NCI-H1417 treated with DMSO at 0.1 percent for 48 hours (cell line): ENCODE measurements at places on chromosomes 6 and 20.

- DNase-seq, result no peak
Observed at GRCh38 chr6:39037082-39037508, 11.5 kb upstream of the GLP1R start.

- peak; percentile 70 for DNase-seq
Observed at GRCh38 chr6:113854531-113855499, 2.3 kb upstream of the MARCKS start.

DNA sequence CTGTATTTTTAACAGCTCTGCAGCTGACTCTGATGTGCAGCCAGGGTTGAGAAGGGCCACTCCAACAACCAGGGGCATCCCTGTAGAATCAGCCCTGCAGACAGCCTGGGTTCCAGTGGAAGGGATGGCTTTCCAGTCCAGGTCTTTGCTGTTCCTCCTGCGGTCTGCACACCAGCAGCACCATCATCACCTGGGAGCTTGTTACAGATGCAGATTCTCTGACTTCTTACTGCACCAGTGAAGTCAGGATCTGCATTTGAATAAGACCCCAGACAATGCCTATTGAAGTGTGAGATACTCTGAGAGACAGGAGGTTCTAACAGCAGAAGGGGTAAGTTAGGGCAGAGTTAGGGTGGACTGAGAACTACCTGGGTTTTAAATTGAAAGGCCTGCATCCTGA is 151.3 kb downstream of the F13A1 start:
- DNase-seq, result no peak

- DNase-seq, result no peak
Observed at GRCh38 chr6:143429970-143430369, 20.5 kb downstream of the ADAT2 start.

DNA sequence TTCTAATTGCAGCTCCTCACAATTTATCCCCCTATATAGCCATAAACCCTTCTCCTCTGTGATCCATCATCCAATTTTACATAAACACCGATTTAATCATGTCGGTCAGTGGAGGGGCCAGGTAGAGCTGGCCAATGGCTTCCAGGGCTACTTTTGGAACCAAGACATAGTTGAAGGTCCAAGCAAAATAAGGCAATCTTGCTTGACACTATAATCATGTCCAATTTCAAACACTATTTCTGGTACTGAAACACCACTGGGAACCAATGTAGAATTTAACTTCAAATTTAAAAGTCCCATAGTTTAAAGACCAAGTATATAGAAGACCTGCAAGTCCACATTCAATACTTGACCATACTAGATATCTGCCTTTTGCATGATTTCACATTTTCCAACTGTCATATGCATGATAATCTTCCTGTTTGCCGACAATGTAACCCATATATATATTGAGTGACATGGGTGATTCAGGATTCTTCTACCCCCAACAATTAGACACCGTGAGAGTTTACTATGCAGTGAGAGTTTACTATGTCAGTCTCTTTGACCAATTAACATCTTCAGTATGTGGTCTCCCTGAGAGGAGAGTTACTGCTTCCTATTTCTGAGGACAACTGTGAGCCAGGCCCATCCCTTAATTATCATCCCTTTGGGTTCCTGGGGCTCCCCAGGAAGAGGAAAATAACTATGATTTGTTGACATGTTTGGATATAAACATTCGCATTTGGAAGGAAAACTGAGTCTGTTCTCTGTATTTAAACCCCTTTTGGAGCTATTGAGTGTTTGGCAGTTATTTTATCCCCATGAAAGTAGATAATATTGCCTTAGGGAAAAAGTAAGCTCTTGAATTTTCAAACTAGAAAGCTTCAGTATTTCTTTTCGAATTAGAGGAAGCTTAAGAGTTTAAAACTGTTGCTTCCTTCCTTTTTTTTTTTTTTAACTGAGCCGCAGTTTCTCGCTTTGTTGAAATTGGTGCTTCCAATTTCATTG is 31.8 kb downstream of the SAMD3 start:
- DNase-seq, result no peak

- peak; percentile 58 for DNase-seq
Observed at GRCh38 chr20:39630215-39630908, 668.2 kb downstream of the DHX35 start.

DNA sequence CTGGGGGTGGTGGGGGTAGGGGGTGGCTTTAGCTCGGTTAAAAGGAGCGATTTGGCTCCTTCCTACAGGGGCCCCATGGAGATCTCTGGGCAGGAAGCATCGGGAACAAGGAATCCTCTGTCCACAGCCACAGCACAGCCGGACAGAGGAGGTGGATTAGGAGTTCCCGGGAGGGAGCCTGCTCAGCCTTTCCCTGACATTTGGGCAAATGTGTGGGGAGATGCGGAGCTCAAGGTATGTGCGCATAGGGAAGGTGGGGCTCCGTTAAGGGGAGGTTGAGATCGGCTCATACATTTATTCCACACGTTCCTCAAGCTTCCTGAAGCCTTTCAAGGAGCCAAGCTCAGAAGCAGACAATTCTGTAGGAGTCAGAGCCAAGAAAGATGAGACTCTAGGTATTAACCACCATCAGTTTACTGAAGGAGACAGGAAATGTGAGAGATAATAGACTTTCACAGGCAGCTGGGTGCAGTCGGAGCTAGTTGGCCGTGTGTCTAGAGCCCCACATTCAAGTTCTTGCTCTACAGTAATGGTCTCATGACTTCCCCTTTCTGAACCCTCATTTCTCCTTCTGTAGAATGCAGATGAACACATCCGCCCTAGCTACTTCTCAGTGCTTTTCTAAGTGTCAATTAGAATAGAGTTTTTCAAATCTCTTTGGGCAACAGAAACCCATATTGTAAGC is 40.8 kb upstream of the EPB41L1 start:
- DNase-seq, result no peak

DNA sequence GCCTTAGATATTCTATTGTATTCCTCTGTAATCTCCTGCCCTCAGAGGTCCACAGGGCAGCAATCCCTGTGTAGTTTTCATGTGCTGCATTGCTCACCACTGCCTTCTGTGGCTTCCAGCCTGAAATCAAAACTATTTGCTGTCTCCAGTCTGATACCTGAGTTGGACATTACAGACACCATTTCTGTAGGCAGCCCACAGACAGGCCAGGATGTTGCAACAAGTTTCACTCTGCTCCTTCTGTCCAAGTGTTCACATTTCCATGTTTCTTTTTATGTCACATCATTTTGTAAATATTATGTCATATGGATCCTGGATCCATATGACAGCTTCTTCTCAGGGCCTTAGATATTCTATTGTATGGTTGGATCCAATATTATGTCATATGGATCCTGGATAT is 21.7 kb downstream of the ECI2 start:
- no peak for DNase-seq

DNA sequence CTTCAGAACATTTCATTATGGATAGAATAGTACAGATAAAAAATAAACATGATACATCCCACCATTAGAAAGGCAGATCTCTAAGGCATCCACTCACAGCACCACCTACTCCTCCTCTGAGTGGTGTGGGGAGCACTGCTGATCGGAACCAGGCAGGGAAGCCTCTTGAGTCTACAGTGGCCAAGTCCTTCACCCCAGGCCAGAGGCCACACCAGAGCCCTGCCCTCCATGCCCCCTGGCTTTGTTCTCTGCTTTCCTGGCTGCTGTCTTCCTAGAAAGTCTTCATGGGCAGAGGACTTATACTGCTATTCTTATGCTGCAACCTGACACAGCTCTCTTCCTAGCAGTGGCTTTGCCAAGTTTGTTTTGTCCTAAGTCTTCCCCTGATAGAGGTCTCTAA is 201.8 kb upstream of the THBS2 start:
- DNase-seq, result no peak

DNA sequence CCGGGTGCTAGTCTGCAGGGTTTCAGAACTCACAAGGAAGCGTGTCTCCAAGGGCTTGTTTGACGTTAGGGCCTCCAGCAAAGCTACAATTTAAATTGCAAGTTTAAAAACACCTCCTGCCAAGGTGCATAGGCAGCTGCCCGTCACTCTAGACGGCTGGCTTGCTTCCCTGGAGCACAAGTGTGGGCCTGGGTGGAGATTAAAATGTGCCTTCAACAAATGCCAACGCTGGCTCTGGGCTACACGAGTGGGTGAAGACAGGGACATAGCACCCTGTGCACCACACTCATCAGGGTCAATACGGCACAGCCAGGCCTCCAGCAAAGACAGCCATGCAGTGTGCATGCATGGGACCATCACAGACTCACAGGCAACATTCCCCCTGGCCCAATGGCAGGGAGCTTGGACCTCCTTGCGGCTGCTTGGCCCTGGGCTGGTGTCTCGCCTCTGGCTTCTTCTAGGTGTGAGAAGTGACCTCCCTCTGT is 48.4 kb upstream of the FRMD1 start:
- no peak for DNase-seq

- DNase-seq, result no peak
Observed at GRCh38 chr6:168155193-168155592, 76.2 kb upstream of the FRMD1 start.

DNA sequence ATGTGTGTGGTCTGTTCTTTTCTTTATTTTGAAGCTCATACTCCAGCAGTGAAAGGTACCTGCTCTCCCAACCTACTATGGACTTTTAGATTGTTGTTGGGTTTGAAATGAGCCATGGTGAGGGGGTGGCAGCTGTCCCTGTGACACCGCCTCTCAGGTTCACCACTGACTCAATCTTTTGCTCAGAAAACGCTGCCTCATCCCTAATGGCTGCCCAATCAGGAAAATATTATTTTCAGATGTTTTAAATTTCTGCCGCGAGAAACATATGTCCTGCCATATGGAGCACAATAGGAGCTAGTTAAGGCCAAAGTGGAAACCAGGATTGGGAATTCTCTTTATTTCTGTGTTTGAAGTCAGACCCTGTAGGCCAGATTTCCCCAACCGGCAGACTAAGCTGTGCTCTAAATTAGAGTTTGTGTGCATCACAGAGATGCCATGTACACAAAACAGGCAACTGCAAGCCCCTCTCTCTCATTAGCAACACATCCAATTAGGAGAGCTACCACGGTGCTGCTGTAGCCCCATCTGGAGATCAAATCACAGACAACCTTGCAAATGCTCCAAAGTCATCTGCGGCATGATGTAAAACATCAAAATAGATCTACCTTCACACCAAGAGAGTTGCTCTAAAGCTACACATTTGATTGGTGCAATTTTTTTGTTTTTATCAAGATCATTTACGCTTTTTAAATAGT is 144.1 kb upstream of the BACH2 start:
- no peak for DNase-seq

- no peak for DNase-seq
Observed at GRCh38 chr20:3420211-3420707, 12.8 kb upstream of the DNAAF9 start.

GRCh38 chr20:12318043-12318442 is 400.4 kb downstream of the BTBD3 start:
- no peak for DNase-seq

DNA sequence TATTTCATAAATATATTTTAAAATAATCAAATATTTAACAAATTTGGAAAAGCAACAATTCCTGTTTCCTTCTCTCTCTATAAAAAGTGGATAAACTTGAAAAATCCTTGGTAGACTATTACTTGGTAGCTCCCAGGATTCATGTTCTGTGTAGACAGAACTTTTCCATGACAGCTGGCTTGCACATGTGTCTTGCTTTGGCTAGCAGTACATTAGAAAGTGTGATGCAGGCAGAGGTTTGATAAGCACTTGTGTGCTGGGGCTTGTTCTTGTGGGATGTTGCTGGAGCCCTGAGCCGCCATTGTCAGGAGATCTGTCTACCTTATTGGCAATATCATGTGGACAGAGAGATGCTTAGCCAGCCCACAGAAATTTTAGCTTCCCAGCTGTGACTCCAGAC is 327.2 kb downstream of the CDKAL1 start:
- no peak for DNase-seq

DNA sequence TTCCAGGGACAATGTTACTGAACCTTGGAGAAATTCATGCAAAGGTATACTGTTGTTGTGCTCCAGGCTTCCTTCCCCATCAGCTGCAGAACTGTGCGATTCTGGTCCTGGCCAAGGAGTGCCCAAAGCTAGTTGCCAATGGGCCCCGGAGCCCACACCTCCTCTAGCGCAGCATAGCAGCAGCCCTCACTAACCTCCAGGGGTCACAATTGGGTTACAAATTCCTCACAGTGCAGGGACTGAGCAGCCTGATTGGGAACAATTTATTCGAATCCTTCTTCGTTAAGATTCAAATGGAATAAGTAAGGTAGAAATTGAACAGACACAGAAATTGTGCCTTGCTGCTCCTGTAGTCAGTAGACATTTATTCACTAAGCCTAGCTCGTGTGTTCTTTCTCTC is 284.9 kb downstream of the PRKN start:
- no peak for DNase-seq

- no peak for DNase-seq
Observed at GRCh38 chr6:114039841-114040240, 68.9 kb upstream of the HDAC2 start.
